ENCODE measurements at places on chromosomes 1 and 21.
A peak's percentile ranks its signal among the peaks of the same experiment; 100 is the strongest.

DNA sequence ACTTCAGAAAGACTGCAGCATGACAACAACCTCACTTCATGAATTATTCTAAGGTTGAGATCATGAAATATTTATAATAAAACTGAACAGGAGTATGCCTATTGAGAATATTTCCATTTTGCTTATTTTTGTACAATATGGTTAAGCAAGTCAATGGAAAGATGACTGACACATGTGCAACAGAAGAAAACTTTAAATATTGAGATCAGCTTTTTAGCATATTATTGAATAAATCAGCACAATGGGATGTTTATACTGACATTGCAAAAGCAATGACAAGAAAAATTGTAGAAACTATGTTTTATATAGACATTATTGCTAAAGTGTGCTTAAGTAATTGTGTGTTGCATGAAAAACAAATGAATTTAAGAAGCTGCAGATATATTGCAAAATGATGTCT lies 4.6 kb downstream of the LCE7A start:
- DNase-seq: no peak

DNA sequence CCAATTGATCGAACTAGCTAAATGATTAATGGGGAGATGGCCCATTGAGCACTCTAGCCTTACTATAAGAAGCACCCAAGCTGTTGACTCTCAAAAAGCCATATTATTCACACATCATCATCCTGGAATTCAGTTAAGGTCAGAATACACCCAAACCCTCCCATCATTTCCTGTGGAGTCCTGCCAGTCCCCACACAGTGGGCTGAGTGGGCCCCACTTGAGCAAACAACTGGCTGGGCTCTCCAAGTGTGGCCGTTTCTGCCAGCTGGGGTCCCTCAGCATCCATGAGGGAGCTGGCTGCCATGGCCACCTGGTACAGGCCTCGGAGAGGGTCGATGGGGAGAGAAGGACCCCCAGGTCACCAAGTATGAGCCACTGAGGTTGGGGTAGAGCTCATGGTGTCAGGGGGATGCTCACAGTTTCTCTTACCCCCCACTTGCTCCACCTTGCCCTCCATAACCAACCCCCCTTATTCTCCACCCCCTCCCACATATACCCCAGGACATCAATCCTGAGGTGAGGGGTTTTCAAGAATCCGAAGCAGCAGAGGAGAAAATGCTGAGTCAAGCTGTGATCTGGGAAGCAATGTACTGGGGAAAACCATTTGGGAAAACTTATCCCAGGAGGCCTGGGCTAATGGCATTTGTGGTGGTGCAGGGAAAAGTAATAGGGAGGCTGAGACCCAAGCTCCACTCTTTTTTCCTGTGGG lies 60.3 kb downstream of the UBE2T start:
- peak; percentile 15 for DNase-seq

DNA sequence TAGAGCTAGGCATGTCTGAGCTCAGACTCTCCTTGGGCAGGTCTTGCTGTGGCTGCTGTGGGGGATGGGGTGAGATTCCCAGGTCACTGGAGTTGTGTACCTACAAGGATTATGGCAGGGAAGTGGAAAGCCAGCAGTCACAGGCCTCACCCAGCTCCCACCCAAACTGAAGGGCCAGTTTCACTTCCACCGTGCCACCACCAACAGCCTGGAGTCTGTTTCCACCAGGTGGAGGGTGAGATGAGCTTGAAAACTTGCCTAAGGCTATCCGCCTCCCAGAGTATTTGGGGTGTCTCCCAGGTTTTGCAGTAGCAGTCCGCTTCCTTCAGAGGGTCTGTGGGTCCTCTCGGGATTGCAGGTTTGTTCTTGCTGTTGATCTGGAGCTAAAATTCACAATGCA lies 327.7 kb downstream of the PTPRC start:
- no peak for DNase-seq

GRCh38 chr1:177448652-177449357 lies 278.0 kb downstream of the BRINP2 start:
- DNase-seq: peak; percentile 8

DNA sequence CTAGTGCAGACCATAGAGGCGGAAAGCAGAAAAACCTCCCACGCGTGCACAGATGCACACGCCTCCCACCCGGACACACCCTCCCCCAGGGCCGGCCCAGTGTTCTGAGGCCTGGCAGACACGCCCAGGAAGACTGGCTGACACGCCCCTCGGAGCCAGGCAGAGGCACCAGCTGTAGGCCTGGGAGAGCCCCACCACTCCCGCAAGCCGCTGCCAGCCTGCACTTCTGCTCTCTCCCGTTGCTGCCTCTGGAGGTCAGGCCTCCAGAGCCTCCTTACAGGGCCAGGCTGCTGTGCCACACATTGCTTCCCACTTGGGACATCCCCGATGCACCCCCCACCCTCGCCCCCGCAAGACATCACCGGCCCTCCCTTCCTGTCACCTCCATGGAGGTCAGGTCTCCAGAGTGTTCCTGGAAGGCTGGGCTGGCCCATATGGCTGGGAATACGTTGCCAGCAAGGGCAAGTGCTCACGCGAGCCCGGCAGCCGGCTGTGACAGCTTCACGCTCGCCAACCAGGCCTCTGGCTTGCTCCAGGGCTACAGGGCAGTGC lies 40.4 kb downstream of the CASZ1 start:
- no peak for DNase-seq

DNA sequence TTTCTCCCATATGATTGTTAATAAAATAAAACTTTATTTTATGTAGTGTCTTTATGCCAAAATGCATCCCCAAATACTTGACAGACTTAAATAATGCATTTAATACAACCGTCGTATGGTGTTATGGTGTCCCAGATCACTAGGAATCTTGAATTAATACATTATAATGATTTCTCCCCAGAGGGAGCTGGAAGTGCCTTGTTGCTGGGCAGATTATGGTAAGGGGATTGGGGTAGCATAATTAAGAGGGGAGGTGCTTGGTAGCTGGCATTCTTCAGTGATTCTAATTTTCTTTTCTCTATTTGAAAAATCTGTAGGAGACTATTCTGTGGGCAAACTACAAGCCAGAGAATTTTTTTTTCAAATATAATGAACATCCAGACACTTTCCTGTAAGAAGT lies 1043.7 kb downstream of the ADGRL2 start:
- DNase-seq: no peak

- no peak for DNase-seq
Measured at GRCh38 chr1:204599596-204599995, 83.4 kb downstream of the MDM4 start.

- DNase-seq: peak; percentile 22
Measured at GRCh38 chr1:177306019-177306415, 135.3 kb downstream of the BRINP2 start.

DNA sequence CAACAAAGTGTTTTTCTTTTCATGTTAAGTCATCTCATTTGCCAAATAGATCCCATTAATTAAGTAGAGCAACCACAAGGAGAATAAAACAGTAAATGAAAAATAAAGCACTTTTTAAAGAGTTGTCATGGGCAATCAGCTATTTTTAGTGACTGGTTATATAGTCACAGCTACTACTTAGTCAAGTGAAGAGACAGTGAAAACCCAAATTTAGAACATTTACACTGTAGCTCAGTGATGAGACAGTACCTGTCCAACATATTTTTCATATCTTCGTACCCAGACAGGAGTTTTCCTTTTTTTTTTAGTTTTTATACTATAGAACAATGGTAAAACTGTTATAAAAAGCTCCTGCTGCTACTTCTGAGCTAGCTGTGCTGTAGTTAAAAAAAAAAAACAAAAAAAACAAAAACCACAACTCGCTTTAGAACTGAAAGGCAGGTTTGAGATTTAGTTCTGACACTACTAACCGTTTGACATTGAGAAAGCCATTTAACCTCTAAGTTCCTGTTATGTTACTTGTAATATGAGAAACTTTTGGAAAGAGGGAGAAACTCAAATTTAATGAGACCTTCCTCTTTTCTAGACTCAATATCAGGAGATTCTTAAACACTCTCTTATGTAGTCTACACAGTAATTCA lies 777.5 kb downstream of the ADGRL2 start:
- DNase-seq: no peak

DNA sequence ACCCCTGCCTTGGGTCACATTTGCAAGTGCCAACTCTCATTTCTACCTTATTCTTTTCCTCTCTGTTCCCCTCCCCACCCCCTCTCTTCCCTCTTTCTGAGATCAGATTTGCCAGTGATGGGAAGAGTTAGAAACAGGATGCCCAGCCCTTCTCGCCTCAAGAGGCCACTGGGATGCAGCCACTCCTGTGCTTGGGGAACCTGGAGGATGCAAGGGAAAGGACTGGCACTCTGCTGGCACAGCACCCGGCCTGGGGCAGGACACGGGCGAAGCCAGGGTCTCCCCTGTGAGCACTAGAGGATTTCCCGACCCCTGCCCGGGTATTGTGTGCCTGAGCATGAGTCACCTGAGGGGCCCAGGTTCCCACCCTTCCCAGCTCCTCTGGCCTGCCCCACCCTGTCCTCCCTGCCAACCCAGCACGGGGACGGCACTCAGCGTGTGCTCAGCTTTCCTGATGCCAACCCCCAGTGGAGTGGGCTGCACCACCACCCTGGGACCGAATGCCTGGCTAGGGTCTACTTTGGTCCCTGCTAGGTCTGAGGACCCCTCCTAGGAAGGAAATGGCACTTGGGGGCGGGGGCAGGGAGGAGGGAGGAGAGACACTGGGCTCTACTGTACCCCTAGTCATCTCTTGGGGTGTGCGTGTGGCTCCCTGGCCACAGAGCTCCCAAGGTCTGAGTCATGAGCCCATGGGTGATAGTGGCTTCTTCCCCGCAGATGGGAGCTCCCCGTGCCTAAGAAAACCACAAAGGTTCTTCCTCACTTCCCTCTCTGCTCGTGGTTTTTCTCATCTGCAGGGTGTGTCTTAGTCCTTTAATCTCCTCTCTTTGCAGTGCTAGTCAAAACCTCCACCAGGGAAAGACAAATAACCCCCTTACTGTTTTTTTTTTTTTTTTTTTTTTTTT lies 12.4 kb downstream of the LMNA start:
- DNase-seq: no peak

DNA sequence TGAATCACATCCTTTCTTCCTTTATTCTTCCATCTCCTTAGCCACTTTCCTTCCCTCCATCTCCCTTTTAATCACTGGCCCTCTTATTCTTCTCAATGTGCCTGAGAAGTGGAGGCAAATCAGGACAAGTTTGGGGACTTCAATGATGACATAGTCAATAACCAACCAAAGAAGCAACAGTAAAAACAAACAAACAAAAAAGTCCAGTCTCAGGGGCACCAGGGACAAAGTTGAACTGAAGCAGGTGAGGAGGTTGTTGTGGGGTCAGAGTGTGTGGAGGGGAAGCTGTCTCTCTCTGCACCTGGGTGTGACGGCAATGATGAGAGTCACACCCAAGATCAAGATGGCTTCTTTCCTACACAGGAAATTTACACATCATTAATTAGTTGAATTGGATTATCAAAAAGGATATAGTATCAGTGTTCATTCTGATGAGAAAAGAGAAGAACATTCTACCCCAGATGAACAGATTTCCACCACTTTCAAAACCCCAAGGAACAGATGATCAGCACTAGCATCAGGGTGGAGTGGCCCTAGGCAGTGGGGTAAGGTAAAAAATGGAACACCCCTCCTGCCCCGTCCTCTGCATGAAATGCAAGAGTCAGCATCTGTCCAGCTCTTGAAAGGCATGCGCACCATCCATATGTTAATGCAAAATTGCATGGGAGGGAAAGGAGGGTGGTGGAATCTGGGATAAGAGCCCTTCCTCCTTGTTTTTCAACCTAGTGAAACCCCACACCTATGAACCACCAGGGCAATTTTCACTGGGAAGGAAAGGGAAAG lies 32.6 kb downstream of the HSD3B2 start:
- no peak for DNase-seq

- DNase-seq: peak; percentile 54
Measured at GRCh38 chr1:90579212-90579802, 137.8 kb downstream of the BARHL2 start.

- DNase-seq: peak; percentile 78
Measured at GRCh38 chr1:27525296-27526272, 35.6 kb upstream of the WASF2 start.

- DNase-seq: peak; percentile 95
Measured at GRCh38 chr1:109197158-109198042, 16.3 kb upstream of the SARS1 start.
